ENCODE measurements at places on chromosomes 4 and X. TPM values are rescaled to one million over a fixed set of nuclear protein-coding genes. Genes with fewer than 3 reads are reported as not detected.

- no peak for DNase-seq
These were observed 248.5 kb downstream of the ENOX2 start for GRCh38 chrX:130654409-130654950.

DNA sequence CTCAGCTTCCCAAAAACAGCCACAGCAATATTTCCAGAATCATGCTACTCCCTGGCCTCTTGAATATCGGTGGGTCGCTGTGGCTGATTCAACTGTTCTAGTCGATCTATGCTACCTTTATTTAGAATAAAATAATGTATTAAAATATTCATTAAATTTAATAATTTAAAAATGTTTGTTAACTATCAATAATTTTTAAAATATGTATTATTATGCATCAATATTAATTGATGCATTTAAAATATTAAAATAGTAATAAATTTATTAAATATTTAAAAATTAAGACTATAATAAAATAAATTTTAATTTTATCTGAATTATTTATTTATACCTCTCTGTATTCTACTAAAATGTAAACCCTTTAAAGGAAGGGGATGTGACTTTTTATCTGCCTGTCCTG is 19.0 kb downstream of the ARSD start:
- DNase-seq: no peak

DNA sequence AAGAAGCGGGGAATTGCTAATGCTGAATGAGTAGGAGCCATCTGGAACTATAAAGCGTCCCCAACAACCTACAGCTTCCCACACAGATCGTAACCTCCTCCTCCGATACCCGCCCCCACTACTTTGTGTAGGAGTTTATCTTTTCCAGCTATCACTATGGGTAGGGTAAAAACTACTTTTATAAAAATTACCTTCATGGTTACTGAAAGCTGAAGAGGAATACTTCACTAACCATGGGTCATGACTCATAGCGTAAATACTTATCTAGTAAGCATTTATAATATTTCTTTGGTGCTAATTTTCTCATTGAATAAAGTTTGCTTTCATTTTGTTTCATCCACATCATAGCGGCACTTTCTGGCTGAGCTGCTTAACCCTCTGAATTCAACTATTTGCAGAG is 79.4 kb upstream of the TNIP3 start:
- no peak for DNase-seq

GRCh38 chr4:3415471-3416141 is 26.2 kb upstream of the HGFAC start:
- peak; percentile 16 for DNase-seq

DNA sequence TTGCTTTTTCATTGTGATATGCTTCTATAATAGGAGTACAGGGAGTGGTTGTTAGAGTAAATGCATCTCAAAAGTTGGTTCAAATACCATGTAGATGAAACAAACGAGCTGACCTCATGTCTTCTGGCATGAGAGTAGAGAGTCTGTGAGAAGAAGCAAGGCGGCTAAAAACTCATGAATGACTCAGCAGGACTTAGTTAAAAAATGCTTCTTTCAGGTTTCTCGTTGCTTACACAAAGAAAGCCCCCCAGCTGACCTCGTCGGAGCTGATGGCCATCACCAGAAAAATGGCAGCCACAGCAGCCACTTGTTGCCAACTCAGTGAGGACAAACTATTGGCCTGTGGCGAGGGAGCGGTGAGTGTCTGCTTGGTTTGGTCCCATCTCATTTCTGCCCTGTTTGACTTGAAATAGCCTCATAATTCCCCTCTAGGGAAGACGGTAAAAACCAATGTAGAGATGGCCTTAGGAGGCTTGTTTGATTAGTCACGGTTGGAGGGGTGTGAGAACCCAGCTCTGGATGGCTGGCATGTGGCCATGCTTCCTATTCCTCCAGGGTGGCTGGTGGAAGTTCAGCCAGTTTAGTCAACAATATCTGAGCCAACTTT is 14.5 kb downstream of the AFP start:
- DNase-seq: no peak

DNA sequence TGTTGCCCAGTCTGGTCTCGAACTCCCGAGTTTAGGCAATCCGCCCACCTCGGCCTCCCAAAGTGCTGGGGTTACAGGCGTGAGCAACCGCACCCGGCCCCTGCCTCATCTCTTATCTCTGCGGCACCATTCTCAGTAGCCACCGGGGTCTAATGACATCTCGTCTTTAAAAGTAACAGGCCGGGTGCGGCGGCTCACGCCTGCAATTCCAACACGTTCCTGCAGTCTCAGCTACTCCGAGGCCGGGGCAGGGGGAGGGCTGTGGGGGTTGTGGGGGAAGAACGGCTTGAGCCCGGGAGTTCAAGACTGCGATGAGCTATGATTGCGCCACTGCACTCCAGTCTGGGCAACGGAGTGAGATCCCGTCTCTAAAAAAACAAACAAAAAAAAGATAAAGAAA is 28.8 kb downstream of the ING2 start:
- DNase-seq: no peak

DNA sequence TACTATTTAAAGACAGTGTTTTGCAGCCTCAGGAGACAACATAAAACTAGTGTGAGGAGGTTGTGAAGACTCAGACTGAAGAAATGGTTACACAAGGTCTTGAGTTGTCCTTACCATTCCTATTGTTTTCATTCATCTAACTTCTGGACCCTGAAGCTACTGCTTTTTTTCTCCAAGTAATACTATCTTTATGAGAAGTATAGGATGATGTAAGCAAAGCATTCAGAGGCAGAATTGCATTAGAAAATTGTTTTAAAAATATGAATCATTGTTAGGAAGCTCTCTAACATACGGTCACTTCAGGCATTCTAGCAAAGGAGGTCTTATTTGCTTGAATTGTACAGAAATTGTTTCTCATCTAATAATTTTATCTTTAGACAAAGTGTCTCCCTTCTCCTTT is 357.8 kb downstream of the TLL1 start:
- no peak for DNase-seq

- DNase-seq: no peak
These were observed 263.2 kb downstream of the IL15 start for GRCh38 chr4:141899541-141899940.

DNA sequence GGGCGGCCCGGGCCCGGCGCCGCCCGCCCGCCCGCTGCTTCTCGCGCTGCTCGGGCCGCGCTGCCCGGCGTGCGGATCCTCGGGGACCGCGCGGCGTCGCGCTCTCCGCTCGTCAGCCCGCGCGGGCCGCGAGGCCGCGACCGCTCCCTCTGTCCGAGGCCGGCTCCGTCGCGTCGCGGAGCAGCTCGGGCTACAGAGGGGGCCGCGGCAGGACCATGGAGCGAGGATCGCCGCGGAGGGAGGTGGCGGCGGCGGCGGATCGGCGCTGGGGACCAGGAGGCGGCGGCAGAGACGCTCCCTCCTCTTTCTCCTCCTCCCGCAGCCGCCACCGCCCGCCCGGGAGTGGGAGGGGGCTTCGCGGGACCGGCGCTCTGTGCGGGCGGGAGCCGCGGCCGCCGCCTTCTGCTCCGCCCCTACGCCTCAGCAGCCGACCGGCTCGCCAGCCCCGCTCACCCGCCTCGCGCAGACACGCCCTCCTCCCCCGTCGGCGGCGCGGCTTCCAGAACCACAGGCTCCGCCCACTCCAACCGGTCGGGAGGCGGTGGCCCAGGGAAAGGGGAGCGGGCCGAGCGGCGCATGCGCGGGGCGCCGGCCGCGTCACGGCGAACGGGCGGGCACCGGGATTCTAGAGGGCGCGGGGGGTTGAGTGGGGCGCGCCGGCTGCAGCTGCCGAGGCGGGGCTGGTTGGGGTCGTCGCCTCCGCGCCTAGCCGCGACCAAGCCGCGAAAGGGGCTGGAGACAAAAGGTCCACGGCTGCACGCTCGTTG is at the start of gene CASK:
Gene CASK, minus strand, starts transcription at position 344 of the 767 bp plus-strand sequence. CDS start 566 bp downstream, outside the sequence.
- peak; percentile 93 for DNase-seq

DNA sequence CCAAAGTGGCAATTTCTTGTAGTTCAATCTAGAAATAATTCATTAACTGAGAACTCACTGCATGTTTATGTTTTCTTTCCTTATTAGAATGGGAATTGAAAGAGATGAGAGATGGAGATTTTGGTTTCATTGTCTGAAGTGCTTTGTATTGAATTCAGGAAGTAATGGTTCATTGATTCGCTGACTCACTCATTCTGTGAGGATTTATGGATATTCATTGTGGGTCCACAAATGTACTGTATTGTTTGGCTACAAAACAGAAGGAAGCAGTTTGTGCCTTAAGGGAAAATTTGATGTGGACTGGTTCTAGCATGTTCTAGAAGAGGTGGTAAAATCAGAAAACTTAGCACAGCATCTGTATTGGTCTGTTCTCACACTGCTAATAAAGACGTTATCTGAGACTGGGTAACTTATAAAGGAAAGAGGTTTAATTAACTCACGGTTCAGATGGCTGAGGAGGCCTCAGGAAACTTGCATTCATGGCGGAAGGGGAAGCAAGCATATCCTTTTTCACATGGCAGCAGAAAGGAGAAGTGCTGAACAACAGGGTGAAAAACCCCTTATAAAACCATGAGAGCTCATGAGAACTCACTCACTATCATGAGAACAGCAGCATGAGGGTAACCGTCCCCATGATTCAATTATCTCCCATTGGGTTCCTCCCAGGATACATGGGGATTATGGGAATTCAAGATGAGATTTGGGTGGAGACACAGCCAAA is 132.3 kb upstream of the VCX3A start:
- DNase-seq: no peak

DNA sequence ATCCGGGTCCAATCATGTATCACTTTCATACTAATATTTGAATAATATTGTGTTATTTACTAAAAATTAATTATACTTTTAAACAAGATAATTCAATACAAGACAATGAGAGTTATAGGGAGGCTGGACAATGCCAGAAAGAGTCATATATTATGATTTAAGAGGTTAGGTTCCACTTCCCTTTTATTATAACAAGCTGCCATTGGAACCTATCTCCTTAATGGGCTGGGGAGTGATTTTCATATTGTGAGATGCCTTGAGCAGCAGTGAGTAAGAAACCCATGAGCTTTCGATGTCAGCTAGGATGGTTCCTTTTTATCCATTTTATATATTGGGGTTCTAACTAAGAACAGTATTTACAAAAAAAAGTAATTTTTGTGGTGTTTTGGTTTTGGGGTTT is 91.8 kb downstream of the MAB21L2 start:
- no peak for DNase-seq

Gene SLC49A3
- 12.6 TPM for total RNA-seq

All from uterus (tissue), 4 donors.